ENCODE measurements at places on chromosomes 12 and 14.

DNA sequence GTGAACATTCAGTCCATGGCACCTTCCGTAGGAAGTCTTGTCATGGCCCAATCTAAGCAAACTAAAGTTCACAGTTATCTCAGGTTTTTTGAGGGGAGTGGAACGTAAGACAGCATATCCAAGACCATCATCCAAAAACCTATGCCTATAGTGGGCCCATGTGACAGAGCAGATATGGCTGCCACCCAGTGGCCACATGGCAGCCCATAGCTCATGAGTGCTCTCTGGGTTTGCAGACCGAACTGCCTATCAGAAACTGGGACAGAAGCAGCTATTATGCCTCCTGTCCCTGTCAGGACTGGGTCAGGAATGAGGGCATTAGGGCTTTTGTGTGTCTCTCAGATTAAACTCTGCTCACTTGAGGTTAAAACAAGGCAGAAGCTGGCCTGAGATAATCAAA is 503.7 kb downstream of the NRXN3 start:
- DNase-seq, result no peak

GRCh38 chr12:7989827-7990491 is 42.6 kb upstream of the FOXJ2 start:
- peak; percentile 75 for DNase-seq

GRCh38 chr14:49733836-49734235 is 34.1 kb upstream of the KLHDC2 start:
- DNase-seq, result no peak

DNA sequence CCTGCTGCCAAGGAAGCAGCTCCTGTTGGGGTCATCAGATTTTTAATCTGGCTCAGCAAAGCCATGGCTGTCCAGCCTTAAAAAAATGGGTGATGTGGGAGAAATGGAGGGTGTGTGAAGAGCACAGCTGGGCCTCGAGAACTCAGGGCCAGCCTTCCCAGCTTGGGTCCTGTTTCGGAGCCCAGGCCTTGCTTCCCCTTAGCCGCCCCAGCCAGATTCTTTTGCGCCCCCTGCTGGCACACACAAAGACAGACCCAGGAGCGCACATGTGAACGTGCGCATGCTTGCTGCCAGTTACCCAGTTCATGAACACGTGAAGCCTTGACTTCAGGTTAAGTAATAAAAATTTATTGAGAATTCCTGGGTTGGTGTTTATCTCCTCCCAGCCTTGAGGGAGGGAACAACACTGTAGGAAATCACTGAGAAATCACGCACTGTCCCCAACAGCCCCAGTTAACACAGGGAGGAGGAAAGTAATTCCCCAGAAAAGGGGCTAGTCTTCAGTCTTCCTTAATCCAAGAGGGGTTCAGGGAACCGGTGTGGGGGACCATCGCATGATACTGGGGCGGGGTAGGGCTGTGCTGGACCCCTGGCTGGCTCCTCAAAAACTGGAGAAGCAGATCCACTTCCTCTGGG is 5.3 kb downstream of the PHB2 start:
- DNase-seq, result peak; percentile 80

DNA sequence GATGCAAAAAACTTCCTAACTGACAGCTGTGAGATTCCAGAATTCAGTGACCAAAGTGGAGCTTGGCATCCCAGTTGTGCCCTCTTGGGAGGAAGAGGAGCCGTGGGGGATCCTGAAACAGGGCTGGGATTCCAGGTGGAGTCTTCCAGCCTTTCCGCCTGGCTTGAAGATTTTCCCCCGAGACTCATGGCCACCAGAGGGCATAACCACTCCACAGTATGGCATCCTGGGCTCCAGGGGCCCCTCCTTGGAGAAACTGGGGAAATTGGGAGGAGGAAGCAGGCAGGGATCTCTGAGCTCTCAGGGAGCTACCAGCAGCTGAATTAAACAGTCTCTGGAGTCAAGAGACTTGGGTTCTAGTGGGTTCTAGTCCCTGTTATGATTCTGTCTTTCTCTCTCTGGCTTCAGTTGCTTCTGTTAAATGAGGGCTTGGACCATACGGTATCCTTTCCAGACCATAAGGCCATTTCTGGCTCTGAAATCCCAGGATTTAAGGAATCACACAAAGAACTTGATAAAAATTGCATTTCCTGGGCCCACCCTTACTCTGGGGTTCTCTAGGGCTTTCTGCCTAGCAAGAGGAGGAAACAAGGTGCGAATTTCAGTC is 2.6 kb upstream of the TAMALIN start:
- no peak for DNase-seq

GRCh38 chr14:94971750-94972149 is 185.6 kb downstream of the DICER1 start:
- no peak for DNase-seq

DNA sequence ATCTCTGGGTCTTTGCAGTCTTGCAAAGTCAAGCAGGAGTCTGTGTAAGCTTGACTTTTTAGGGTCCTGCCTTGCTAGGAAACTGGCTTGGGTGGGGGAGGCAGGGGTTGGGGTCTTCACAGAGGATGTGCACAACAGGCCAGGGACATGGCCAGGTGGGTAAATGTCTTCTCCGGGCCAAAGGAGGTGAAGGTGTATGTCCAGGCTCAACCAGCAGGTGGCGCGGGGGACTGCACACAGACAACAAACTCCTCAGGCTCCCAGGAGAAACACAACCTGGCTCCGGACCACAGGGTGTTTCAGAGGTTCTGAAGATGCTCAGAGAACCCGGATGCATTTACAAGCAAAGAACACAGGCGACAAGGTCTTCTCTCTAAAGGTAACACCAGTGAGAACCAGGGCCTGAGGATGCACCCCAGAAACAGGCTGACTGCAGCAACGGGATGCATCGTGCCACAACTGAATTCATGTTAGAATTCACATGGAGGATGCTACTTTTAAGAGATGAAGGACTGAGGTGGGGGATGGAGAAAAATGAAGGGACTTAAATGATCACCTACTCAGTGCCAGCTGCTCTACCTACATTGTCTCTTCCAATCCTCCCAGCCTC is 56.0 kb downstream of the PLEKHG3 start:
- DNase-seq, result peak; percentile 60

DNA sequence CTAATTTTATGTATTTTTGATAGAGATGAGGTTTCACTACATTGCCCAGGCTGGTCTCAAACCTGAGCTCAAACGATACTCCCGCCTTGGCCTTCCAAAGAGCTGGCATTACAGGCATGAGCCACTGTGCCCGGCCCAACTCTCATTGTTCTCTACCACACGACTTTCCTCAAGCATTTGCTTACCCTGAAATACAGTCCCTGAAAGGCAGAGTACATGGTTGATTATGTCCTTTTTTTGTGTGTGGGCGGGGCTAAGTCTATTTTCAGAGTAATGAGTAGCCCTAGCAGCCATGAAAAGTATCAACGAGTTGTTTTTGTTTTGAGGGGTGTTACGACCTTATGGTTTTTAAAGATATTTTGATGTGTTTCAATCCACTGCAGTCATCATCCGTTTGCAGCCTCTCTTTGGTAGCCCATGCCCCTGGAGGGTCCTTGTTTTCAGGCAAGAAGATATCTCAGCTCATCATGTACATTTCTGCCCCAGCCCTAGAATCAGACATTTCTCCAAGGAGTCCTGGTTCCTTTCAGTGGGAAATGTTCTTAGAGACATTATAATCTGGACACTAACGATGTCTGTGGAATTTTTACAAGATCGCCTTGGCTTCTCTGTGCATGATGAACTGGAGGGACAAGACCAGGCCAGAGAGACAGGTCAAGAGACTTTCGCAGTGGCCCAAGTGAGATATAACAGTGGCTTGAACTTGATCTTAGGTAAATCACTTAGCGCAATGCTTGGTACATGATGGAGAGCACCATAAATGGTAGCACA is 8.7 kb downstream of the ACACB start:
- DNase-seq, result no peak

- DNase-seq, result no peak
These were observed 110.2 kb downstream of the NEDD1 start for GRCh38 chr12:97017213-97017612.

DNA sequence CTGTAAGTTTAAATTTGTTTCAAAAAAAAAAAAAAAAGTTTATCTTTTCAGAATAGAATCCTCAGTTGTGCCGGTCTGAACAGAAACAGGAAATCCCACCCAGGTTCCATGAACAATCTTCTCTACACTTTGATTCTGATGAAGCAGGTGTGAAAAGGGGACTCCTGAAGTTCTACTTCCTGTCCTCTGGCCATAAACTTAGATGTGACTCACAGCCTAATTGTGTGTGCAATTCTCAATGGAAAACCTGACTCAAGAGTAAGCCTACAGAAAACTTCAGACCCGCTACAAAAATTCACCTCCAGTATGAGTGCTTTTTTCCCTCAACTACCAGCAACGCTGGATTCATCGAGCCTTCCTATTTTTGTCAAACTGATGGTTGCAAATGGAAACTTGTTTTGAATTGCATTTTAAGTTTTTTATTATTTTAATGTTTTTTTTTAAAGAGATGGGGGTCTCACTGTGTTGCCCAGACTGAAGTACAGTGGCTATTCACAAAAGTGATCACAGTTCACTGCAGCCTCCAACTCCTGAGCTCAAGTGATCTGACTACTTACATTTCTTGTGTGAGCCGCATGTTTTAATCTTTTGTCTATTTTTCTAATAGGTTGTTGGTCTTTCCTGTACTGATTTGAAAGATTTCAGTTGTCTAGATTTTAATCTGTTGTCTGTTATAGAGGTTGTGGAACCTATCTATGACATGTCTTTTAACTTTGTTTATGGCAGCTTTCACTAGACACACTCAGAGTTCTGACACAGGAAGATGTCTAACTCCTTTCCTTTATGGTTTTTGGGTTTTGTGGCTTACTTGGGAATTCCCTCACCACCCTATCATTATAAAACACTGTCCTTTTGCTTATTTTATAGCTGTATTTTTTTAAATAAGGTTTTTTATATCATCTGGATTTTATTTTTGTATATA is 37.6 kb downstream of the ATG14 start:
- no peak for DNase-seq

DNA sequence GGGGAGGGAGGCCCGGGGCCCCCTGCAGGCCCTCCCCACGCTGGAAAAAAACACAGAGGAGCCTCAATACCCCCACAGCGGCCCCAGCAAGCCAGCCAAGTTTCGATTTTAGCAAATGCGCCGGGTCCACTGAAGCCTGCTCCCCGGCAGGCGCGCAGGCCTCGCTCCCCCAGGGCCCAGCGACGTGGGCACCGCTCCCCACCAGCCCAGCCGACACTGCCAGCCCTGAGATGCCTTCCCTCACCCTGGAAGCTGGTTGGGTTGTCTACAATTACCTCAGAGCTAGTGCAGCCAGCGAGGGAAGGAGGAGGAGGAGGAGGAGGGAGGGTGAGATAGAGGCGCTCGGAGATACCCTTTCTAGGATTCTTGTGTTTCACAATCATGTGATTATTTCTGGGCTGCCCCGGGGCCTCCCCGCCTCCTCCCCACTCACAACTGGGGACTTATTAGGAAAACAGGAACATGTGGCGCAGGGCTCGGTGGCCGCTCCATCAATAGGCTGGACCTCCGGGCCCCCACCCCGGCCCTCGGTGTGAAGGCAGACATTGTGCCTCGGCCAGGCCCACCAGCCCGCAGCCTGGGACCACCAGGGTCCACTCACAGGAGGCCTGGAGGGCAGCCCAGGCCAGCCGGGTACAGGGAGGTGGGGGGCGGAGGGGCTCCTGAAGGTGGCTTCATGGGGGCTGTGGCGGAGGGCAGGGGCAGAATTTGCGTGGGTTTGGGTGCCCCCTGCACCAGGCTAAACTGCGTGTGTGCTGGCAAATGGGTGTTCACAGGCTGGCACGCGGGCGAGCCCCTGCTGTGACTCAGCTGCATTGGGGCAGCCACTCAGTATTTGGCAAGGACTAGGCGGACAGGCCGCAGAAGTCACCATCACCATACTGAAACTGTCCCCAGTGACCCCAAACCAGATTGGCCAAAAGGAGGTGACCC is 109.9 kb downstream of the NCOR2 start:
- DNase-seq, result peak; percentile 35

GRCh38 chr14:79564371-79564770 is 646.9 kb downstream of the DIO2 start:
- no peak for DNase-seq

DNA sequence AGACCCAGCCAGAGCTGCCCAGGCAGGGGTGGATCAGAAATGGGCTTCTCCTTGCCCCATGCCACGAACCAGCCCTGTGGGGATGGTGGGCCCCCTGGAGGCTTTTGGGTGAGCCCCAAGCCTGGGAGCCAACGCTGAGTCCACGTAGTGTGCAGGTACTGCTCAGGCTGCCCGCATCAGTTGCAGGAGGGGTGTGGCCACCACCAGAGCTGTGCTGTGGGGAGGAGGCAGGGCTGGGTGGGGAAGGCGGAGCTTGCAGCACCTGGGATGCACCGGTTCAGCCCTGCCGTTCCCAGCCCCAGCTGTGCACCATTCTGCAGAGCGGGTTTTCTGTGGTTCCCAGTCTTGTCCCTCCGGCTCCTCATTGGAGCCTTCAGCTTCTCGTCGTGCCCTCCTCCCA is 36.3 kb downstream of the IL31 start:
- no peak for DNase-seq

DNA sequence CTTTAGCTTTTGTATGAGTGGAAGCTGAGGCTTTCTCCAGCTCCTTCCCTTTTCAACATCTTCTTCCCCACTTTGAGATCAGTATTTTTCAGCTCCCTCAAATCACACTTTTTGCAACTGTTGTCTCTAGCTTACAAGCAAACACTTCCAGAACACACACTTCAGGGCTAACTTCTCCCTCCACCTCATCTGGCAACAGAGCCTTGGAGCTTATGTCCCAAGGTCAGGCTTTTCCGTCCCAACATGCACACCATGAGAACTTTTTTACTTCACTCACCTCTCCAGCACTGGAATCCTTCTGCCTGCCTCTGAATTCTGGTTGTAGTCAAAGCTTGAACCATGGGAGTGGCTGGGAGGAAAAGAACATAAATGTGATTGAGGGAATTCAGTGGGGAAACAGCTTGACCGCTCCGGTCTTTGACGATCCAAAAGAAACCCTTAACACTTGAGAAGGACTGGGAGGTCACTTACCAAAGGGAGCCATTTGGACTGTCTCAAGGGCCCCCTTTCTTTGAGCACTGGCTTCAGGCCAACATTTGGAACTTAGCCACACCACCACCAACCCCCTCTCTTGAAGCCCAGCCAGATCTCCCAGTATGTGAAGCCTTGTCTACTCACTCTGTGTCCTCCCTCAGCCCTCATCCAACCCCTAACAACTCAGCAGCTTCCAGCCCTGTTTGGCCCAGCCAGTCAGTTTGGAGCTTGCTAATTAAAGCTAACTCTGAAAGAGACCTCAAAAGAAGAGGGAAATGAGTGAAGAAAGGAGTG is 3.9 kb upstream of the BLOC1S1 start:
- no peak for DNase-seq

- no peak for DNase-seq
These were observed 188.0 kb downstream of the MON2 start for GRCh38 chr12:62654326-62655241.

GRCh38 chr14:44940944-44941343 is 20.8 kb downstream of the KLHL28 start:
- DNase-seq, result no peak

GRCh38 chr14:94045563-94046345 is 19.6 kb downstream of the OTUB2 start:
- DNase-seq, result no peak
